Activated CD4-positive, alpha-beta T cell treated with anti-CD3 and anti-CD28 coated beads for 1 hour (primary cell): ENCODE measurements at places on chromosomes 12 and 14.

- no peak for DNase-seq
Observed at GRCh38 chr14:51431741-51432140, 191.7 kb downstream of the TMX1 start.

DNA sequence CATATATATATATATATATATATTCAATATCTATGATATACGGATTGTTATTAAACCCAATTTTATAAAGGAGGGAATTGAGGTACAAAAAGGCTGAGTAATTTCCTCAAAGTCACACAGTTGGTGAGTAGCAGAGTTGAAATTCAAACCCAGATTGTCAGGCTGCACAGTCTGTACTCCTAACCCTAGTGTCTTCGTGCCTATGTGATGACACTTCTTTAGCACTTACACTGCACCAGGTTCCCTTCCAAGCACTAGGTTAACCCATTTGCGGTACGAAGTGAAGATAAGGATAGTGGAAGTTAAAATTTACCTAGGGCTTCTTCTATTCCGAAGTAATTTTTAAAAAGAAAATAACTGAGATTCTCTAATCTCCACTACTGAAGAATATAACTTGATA lies 125.1 kb upstream of the TSPAN8 start:
- DNase-seq = no peak

GRCh38 chr14:20455355-20456300 lies 602 bp downstream of the APEX1 start:
- no peak for DNase-seq

DNA sequence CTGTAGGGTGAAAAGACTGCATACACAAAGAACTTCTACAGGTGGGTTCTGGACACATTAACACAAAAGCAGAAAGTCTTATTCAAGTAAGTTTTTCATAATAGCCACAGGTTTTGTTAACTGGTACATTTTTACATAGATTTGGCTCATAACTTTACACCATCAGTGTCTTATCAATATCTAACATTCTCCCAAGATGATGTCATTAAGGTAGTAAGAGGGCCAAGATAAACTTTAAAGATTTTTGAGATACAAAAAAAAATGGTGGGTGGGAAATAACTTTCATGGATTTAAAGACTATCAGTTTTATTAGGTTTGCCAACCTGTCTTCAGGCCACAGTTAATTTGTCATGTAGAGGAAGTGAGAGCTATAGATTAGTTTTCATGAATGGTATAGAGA lies 1.7 kb downstream of the SUPT16H start:
- no peak for DNase-seq

DNA sequence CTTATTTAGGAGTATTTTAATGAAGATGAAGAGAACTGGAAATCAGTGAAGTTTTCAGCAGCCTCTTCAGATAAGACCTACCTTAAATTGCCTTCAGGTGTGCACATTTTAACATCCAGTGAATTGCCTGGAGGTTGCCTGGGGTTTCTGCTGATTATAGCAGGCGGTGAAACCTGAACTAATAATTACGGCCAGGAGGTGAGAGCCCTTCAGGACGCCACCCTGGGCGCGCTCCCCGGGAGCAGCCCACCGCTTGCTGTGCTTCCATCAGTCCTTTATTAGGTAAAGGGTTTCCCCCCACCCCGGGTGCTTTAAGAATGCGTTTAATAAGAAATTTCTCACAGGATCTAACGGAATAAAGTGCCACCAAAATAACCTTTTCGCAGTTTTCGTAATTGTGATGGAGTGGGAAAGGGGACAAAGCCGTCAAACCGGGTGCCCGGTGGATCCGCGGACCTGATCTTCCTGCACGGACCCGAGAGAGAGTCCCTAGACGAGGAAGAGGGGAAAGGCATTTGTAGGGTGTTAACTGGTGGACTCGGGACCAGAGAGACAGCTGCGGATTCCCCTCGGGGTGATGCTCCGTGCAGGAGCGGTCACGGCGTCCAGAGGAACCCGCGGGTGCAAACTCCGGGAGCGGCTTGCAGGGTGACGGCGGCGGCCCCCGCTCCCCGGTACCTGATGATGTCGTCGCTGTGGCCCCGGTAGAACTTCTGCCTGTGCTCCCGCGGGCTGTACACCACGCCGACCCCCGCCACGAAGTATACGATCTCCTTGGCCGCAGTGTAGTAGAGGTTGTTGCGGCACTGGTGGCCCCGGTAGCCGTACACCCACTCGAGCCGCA lies 902 bp downstream of the EML5 start:
- DNase-seq = peak; percentile 9

GRCh38 chr12:101773650-101774162 lies 34.4 kb upstream of the SYCP3 start:
- peak; percentile 55 for DNase-seq

DNA sequence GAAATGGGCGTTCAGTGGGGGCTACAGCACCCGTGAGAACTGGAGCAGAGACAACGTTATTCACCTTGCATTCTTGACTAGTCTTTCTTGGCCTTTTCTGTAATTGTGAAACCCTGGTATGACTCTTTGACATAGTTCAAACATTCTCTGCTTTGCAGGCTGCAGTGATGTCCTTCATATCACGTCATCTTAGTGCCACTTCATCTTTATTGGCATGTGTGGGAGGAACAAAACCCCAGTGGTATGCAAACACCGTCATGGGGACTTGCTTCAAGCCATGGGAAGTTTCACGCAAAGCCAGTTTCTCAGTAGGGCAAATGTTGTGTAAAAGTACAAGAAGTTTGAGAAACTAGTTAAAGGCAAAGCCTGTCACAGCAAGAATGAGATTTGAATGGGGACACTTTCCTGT lies 20.2 kb upstream of the DUSP16 start:
- no peak for DNase-seq

GRCh38 chr14:33782923-33783322 lies 168.0 kb downstream of the EGLN3 start:
- no peak for DNase-seq

DNA sequence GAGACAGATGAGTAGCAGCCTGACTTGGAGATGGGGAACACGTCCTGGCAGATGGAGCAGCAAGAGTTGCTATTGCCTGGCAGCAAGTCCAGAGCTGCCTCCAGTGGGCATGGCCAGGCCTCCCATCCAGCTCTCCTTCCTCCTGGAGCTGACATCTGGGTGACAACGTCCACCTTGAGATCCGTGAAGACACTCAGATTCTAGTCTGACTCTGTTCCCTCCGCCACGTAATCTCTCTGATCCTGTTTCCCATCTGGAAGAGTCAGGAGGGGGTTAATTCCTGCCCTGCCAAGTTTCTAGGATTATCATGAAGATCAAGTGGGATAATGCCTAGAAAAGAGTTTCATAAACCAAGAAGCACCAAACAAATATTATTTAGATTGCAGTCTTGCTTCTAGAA lies 65.3 kb upstream of the FAM181A start:
- no peak for DNase-seq

DNA sequence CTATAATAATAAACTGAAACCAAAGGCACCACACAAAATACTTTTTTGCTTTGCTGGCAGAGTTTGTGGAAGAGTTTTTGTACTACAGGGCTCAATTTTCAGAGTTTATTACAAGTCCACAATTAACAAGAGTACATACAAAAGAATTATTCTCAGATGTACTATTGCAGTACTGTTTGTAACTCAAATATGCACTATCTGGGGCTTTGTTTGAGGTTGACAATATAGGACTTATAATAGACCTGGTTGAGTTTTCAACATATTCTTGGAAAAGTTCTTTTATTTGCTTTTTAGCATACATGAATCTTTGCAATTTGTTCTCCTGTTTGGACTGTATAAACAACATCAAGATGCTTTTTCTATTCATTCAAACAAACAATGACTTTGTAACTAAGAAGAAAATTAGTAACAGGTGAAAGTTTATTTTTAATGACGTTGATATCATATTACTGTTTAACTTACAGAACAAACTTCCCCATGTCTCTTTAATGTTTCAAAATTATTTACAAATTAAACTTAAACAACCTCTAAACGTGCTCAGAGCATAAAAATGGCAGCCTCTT lies 407.4 kb upstream of the PRICKLE1 start:
- DNase-seq = no peak

GRCh38 chr14:76713121-76713520 lies 48.1 kb upstream of the VASH1 start:
- DNase-seq = no peak

DNA sequence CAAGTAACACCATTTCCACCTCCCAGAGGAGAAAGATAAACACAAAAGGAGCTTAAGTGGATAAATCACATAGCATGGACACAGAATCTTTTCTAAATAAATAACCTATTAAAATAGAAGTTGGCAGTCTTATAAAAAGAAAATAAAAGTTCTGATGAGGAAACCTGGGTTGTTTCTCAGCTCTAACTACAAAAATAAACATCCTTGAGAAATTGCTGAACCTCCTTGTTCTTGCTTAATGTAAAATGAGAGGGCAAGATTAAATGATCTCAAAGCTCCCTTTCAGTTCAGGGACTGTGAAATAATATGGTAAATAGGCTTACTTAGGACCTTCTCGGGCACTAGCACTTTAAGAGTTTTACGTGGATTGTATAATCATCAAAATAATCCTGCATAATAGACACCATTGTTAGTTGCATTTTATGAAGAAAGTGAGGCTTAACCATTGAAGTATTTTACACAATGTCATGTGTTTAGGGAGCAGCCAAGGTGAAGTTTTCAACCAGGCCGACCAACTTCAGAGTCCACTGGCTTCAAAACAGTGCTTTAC lies 214.0 kb upstream of the NOVA1 start:
- DNase-seq = no peak

- DNase-seq = no peak
Observed at GRCh38 chr14:55814873-55815272, 234.9 kb downstream of the KTN1 start.

- no peak for DNase-seq
Observed at GRCh38 chr12:132954471-132955048, 1.5 kb downstream of the ZNF605 start.

DNA sequence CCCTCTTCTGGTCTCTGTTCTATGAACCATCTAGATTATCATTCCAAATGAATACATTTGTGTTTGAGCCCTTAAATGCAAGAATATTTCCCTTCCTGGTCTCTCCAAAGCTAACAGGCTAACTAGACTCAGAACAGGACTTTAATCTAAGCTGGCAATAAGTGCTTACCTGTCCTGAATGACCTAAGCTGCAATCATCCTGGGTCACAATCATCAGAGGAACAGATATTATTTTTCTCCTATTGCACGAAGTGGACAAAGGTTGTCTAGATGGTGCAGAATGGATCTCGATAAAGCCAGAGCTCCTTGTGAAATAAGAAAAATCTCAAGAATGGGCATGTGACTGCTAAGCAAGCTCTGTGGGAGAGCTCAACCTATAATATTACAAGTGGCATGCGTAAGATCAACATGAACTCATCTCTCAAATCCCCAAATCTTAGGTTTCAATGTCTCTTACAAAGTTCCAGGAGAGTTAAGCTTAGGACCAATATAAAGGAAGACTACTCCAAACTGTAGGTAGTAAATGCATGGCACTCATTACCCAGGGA lies 10.6 kb upstream of the NUMB start:
- no peak for DNase-seq

- no peak for DNase-seq
Observed at GRCh38 chr12:117100251-117100650, 1.0 kb upstream of the TESC start.

DNA sequence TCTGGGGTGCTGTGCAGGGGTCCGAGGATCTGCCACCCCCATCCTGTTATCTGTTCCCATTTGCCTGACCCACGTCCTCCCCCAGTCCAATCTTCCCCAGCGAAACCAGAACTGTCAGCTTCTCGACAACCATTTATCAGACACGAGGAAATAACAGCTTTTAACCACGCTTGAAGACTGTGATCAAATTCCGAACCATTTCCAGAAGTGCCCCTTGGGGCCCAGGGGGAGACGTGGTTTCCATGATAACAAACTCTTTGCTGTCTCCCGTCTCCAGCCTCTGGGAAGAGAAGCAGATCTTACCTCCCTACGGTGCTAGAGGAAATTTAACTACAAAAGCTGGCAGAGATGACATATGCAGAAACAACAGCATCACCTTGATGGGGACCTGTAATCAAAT lies 35.1 kb upstream of the SRRM4 start:
- DNase-seq = no peak

- DNase-seq = no peak
Observed at GRCh38 chr14:35197015-35197414, 74.7 kb downstream of the PRORP start.

GRCh38 chr12:84375449-84376170 lies 537.0 kb downstream of the SLC6A15 start:
- DNase-seq = no peak

DNA sequence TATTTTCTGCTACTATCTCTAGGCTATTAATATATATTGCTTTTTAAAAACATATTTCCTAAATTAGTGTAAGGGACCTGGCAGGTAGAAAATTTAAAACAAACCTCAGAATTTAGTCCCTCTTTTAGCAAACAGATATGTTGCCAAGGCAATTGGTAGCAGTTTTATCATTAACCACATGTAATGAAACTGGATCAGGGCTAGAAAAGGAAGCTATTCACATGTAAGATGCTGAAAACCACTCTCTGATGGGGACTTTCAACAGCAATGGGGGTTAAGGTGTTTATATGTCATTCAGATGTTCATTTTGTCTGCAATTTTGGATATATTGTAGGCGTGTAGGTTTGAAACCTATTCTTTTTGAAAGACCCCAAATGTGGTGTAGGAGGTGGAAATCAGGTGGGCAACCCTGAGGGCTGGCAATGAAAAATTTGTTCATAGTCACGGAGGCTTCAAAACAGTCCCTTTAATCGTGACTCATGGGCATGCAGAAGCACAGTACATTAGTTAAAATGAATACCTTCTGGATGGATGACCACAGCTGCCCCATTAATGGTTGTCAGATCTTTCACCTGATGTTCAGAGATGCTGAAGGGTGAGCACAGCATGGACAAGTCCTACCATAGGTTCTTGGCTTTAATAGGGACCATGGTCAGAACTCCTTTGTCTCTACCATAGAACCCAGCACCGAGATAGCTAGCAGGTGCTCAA lies 5.9 kb upstream of the PKP2 start:
- no peak for DNase-seq

GRCh38 chr14:50260511-50260910 lies 29.1 kb upstream of the SOS2 start:
- no peak for DNase-seq

- DNase-seq = no peak
Observed at GRCh38 chr12:68158432-68158831, 1.1 kb downstream of the IFNG start.

DNA sequence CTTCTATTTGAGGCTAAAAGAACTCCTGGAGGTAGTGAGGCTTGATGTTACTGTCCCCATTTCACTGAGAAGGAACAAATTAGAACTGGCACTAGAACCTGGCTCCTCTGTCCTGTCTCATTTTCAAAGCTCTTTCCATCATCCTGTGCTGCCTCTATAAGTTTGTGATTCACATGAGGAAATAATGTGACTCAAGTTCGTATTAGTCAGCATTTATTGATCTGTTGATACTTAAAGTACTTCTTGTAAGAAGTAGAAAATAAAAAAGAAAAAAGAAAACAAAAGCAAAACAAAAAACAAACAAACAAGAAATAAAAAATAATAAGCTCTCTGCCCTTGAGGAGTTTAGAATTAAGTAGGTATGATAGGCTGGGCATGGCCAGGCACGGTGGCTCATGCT lies 2.3 kb upstream of the ESPL1 start:
- no peak for DNase-seq

GRCh38 chr12:16299403-16299802 lies 21.9 kb upstream of the SLC15A5 start:
- DNase-seq = no peak

GRCh38 chr12:42854826-42855225 lies 265.3 kb upstream of the PRICKLE1 start:
- DNase-seq = no peak
